NCI-H187 (cell line): ENCODE measurements at places on chromosomes 5 and 9.

DNA sequence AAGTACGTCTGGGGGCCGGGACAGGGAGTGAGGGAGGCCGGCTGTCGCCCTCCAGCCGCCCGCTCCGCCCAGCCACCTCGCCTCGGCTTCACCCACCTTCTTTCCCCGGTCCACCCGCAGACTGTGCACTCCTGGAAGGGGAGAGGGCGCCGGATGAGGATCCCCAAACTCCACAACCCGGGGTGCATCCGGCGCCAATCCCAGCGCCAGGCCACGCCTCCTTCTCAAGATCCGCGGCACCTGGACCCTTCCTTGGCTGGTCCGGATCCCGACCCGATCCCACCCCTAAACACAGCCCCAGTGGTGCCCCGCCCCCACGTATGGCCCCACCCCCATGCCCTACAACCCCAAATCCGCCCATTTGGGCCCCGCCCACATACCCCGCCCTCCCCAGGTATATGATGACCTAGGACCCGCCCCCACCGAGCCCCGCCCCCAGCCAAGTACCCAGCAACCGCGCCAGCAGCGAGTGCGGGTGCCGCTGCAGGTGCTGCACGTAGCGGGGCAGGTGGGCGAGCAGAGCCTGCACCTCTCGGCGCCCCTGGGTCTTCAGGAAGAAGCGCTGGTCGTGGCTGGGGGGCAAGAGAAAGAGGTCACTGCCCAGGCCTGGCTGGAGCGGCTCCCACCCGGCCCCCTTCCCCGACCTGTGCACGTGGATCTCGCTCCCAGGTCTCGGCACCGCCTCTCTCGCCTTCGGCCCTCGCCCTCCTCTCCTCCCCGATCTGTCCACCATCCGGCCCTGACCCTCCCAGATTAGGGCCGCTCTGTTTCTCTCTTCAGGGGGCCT lies 3.2 kb downstream of the PIP5KL1 start:
- DNase-seq, result no peak

DNA sequence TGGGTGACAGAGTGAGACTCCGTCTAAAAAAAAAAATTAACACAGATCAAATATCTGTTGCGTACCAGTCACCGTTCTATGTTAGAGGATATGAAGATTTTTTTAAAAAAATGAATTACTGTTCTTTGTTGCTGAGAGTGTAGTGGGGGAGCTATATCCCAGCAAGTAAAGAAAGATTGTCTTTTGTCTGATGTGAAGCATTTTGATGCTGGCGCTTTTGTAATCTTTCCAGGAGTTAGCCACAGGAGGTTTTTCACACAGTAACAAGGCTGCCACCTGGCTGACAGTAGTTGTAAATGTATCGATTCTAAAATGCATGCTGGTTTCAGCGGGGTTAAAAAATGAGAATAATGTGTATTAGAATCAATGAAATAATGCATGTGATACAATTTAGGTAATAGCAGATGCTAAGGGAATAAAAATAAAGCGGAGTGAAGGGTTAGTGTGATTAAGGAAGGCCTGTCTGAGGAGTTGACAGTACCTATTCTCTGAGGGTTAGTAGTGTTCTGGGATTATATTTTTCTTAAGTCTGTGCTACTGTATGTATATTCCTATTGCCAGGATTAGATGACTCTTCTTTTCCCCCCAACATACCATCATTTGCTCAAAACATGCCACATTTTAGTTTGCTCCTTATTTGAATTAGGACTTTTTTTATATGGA lies 3.4 kb downstream of the LMNB1 start:
- no peak for DNase-seq

DNA sequence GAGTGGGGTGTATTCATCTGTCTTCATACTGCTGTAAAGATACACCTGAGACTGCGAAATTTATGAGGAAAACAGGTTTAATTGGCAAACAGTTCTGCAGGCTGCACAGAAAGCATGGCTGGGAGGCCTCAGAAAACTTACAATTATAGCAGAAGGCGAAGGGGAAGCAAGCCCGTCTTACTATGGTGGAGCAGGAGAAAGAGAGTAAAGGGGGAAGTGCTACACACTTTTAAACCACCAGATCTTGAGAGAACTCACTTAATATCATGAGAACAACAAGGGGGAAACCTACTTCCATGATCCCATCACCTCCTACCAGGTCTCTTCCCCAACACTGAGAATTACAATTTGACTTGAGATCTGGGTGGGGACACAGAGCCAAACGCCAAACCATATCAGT lies 12.5 kb upstream of the NREP start:
- no peak for DNase-seq

GRCh38 chr9:121252104-121252851 lies 15.7 kb upstream of the GSN start:
- DNase-seq, result no peak

DNA sequence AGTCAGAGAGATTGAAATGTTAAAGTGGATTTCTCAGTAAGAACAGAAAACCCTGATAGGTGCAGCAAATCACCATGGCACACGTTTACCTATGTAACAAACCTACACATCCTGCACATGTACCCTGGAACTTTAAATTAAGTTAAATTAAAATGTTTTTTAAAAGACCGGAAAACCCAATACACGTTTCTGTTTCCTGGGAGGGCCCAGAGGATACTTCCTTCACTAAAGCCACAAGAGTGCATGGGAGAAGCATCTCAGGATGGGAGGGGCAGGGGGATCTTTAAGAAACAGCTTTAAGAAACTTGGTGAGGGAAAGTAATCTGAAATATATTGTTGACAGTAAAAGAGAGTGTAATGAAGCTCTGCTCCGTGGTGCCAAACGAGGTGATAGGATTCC lies 164.7 kb upstream of the PTGER4 start:
- DNase-seq, result no peak

DNA sequence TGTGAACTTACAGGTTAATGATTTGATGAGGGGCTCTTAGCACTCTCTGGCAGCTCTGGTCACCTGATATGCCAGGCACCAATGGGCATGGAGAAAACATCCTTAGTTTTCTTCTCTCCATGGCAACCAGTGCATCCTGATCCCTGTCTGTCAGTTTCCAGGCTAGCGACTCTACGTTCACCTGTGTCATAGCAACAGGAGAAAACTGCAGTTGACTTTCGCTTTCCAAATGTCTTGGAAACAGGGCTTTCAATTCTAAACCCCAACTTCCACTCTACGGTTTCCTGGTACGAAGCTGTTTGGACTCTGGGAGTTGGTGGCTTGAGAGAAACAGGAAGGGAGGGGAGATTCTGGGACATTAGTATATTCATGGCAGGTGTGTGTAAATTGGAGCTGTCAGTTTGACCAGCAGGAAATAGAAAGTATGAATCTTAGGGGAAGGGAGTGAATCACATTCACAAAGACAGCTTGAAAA lies 74.4 kb downstream of the SLC28A3 start:
- no peak for DNase-seq

- no peak for DNase-seq
Measured at GRCh38 chr9:79685577-79685976, 113.8 kb downstream of the TLE4 start.

DNA sequence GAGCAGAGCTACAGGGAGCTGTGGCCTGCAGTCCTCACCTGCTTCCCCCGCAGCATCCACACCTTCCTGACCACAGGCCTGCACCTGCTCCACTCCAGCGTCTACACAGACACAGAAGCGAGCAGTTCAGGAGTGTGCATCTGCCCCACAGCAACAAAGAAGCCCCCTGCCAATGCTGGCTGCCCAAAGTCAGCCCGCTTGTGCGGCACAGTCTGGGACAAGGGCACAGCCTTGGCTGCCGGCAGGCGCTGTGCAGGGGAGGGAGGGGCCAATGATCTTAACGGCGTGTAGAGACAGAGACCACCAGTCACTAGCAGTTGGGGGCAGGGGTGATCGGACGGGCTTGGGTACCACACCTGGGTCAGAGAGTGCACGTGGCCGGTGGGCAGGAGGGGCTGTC lies 6.6 kb downstream of the BRD9 start:
- peak; percentile 74 for DNase-seq

DNA sequence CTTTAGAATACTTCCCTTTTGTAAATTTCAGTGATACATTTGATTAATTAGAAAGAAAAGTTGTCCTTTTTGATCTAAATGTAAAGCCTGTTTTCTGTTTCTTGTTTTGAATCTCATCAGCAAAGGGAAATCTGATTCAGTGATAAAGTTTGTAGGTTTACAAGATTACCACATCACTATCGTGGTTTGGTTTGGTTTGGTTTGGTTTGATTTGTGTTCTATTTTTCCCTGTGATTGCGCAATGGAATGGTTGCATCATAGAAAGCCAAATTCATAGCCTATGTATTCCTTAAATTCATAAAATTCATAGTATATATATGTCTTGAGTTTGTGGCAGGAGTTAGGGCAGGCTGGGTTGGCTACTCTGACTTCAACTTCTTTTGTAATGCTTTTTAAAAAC lies 15.2 kb downstream of the SRFBP1 start:
- no peak for DNase-seq

DNA sequence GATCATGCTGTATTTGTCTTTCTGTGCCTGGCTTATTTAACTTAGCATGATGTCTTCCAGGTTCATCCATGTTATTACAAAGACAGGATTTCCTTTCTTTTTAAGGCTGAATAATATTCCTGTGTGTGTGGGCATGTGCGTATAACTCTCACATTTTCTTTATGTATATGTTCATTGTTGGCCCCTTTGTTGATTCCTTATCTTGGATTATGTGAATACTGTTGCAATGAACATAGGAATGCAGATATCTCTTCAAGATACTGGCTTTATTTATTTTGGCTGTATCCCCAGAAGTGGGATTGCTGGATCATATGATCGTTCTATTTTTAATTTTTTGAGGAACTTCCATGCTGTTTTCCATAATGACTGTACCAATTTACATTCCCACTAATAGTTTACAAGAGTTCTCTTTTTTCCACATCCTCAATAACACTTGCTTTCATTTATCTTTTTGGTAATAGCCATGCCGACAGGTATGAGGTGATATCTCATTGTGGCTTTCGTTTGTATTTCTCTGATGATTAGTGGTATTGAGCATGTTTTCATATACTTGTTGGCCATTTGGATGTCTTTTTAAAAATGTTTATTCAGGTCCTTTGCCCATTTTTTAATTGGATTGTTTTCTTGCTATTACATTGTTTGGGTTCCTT lies 38.0 kb downstream of the CREBRF start:
- no peak for DNase-seq

- DNase-seq, result no peak
Measured at GRCh38 chr5:125408448-125409233, 662.2 kb upstream of the ZNF608 start.

DNA sequence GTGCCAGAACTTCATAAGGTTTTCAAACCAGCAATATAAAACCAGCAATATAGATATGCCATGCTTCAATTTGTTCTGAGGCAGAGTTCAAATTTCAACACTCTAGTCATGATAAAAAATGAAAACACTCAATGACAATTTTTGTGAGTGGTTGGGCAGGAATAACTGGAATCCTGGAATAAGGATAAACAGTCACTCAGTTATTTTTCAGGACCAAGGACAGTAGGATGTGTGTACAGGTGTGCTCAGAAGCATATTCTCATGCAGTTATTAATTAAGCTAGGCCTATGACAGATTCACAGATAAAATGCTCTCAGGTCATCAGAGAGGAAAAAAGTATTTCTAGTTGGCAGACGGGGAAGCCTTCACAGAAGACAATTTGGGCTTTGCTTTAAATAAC lies 117.3 kb upstream of the PPP2R2B start:
- DNase-seq, result no peak

- DNase-seq, result no peak
Measured at GRCh38 chr9:87516926-87517290, 19.2 kb downstream of the DAPK1 start.

- no peak for DNase-seq
Measured at GRCh38 chr5:60698336-60698735, 1.6 kb downstream of the DEPDC1B start.

- no peak for DNase-seq
Measured at GRCh38 chr5:180068519-180069090, 3.0 kb downstream of the RNF130 start.

GRCh38 chr9:117487555-117488175 lies 72.8 kb upstream of the ASTN2 start:
- DNase-seq, result peak; percentile 70

- DNase-seq, result no peak
Measured at GRCh38 chr5:9858043-9858442, 227.9 kb upstream of the TAS2R1 start.

DNA sequence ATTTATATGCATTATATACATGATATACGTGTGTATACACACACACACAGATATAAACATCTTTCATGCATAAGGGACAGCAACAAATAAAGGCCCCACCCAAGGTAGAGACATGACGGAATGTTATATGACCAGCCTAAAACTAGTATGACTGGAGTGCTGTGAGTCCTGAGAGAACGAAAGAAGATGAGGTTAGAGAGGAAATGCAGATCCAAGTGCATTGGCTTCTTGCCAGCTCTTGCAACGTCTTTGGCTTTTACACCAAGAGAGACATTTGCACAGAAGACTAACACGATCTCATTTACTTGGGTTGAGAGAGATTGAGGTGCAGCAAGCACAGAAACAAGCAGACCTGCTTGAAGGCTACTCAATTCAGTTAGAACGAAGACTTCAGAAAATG lies 23.0 kb downstream of the CDH10 start:
- DNase-seq, result no peak

DNA sequence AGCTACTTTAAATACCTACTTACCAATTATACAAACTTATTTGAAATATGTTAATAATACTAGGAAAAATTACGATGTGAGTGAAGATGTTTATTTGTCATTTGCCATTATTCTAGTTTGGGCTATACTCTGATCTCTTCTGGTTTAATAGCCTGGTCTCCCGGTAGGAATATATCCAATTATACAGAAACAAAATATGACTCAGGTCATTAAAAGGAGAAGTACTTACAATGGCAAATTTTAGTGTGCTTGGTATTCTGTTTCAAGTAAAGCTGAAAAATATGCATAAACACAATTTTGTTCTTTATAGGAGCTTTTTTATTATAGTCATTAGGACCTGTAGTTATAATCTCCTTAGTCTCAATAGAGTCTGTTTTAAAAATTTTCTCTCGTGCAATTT lies 176.8 kb downstream of the SLCO4C1 start:
- DNase-seq, result no peak

GRCh38 chr5:149730620-149731331 lies 666 bp downstream of the PPARGC1B start:
- DNase-seq, result no peak

- DNase-seq, result peak; percentile 31
Measured at GRCh38 chr5:68459093-68459809, 243.7 kb downstream of the PIK3R1 start.

- no peak for DNase-seq
Measured at GRCh38 chr5:15650266-15650665, 150.3 kb downstream of the FBXL7 start.

DNA sequence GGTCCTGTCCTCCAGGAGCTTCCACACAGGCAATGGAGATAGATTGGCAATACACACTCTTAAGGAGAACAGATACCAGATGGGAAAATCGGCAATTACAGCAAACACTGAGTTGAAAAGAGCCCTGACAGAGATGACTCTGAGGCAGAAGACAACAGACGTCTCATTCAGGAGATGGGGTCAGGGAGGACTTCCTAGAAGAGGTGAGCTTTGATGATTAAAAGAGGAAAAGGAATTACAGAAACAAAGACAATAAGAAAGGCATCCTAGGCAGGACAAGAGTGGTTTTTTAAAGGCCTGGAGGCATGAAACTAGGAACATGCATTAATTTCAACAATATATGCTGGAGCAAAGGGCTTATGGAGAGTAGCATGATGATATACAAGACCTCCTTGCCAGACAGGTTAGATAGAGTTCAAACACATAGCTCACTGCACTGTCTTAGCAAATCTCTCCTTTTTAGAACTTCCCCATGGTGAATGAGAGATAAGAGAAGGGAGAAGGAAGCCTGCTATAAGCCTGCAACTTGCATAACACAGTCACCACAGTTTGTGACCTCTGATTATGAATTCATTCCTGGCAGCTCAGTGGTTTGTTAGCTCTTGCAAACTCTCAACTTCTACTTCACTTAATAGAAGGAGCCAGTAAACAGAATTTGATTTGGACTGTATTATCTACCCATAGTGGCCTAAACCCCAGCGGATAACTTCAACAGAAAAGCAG lies 48.5 kb downstream of the SIL1 start:
- no peak for DNase-seq
